A673 (cell line): ENCODE measurements at places on chromosomes 6 and 20. TPM values are rescaled to one million over a fixed set of nuclear protein-coding genes. Genes with fewer than 3 reads are reported as not detected.

Gene KIF25
- 0.39 and 1.2 TPM in 2 replicates for total RNA-seq

Gene DLK2
- total RNA-seq: 0.37 and 0.67 TPM in 2 replicates

Gene NKX2-2
- total RNA-seq: 78.8 and 85.1 TPM in 2 replicates

Gene RIPPLY2
- 3.0 and 4.0 TPM in 2 replicates for total RNA-seq

- DNase-seq: peak; percentile 51
Measured at GRCh38 chr6:53984581-53984980, 126.7 kb upstream of the MLIP start.

- DNase-seq: no peak
Measured at GRCh38 chr20:32917191-32917950, 58.6 kb downstream of the EFCAB8 start.
